ENCODE measurements at places on chromosomes 12 and 14.
A peak's percentile ranks its signal among the peaks of the same experiment; 100 is the strongest.

DNA sequence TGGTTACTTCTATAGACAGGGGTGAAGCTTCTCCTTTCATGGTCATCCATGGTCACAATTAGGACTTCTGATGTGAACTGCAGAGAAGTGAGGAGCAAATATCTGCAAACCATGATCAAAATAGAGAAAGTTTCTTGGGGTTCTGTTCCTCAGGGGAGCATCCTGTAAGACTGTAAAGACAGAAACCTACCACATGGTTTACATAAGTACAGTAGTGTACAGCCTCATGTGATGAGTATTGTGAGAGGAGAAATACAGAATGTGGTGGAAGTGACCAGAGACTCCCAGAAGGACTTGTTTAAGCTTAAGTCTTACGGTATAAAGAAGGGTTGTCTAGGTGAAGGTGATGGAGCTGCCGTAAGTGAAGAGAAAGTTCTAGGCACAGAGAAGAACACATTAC, 484.7 kb downstream of the LRIG3 start:
- DNase-seq, result no peak

DNA sequence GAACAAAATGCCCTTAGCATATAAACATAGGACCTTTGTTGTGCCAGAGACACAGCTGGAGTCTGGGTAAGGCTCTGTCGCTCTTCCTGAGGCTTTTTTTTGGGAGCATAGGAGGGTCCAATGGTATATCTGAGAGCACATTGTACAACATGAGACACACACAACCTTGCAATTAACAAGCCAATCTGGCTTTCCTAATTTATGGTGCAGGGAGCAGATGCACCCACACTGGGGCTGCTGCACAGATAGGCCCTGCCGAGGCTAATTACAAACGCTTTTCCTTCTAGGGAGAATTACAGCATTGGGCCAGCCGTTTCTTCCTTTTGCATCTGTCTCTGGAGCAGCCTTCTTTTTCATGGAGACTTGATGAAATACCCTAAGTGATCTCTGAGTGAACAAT, 75.0 kb upstream of the OVCH1 start:
- no peak for DNase-seq

DNA sequence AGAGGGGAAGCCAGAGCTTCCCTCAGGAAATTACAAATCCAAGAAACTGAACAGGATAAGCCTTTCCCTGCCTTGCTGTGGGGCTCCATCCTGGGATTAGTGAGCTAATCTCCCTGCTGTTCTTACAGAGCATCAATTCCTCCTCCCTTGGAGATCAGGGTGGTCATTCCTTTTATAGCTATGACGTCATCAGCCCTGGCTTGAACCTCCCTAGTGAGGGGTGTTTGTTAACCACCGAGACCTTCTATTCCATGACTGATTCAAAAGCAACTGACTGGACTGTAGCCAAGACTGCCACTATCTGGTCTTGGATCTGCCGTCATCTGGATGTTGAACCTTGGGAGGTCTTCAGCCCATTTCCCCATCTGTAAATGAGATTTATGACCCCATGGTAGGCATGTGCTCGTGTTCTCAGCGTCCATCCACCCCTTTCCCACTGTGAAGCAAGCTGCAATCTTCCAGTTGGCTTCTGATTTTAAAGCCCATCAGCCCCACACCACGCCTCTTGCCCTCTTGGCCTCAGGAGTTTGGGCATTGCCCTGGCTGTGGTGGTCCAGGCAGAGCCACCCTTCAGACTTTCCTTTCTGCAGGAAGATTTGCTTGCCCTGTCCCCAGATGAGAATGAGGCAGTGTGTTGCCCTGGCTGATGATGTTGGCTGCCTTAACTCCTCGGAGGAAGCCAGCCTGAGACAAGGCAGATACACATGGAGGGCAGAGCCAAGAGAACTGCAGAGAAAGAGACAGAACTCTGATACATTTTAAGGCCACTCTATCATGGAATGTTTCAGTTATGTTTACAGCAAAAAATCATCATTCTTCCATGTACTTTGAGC, 59.6 kb upstream of the ACTN1 start:
- no peak for DNase-seq

- no peak for DNase-seq
These were observed 951 bp upstream of the CHST11 start for GRCh38 chr12:104455578-104456416.

DNA sequence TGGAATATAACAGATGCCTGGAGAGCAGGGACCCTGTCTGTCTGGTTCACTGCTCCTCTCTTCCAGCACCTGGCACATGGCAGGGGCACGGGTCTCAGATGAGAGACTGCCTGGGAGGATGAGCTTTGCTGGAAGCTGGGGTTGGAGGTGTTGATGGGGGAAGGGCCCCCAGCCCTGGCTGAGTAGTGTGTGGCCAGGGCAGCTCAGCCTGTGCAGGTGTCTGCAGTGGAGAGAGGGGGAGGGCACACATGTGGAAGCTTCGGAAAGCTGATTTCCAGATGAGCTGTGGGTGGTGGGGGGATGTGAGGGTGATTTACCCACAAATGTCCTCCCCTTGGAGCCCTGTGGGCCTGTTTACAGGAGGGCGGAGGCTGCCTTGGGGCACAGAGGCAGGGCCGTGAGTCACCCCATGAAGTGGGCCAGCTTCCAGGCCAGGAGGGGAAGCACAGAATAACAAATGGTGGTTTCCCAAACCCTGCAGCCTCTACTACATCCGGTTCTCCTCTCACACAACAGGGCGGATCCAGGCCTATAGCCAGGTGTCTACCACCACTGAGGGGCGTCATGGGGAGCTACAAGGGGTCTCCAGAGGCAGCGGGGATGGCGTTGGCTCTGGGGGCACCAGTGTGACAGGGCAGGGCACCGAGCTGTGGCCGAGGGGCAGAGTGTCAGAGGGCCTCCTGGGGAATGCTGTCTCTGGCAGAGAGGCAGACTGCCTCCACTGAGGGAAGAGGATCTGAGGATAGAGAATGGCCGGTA, 11.0 kb downstream of the KRT7 start:
- DNase-seq, result peak; percentile 80

DNA sequence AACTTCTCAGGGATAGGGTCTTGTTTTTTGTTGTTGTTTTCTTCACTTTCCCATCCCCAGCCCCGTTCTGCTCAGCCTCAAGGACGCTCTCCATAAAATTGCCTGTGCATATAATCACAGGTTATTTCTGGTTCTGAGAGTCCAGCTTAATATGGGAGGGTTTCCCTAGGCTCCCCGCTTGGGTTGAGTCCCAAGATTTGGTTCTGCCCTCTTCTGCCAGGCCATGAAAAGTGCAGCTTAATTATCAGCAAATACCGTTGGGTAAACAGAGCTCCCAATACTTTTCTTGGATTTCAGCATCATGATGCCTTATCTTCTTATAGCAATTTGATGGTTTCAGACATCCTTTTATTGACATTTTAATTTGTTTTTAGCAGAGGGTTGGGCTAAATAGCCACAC, 75.6 kb downstream of the GRIN2B start:
- DNase-seq, result no peak
